T-helper 2 cell treated with Interferon-gamma antibody and Interleukin-4, amounts not matched to agents 5 μg/mL and 100 μg/mL, for 36 hours (primary cell): ENCODE measurements at places on chromosomes 11 and 22.

- no peaks in the 10 kb centered on the region for H3K4me1 ChIP-seq
- H3K27ac ChIP-seq, result no peak overlapping the region
- peaks cover 4% of the 10 kb centered on the region for H3K36me3 ChIP-seq
- DNase-seq, result no peak
- H3K4me3 ChIP-seq, result no peak overlapping the region
- no peaks in the 10 kb centered on the region for H3K27me3 ChIP-seq
Measured at GRCh38 chr22:19798003-19798665, 37.6 kb downstream of the TBX1 start.

- H3K4me1 ChIP-seq, result no peaks in the 10 kb centered on the region
- no peak overlapping the region for H3K27ac ChIP-seq
- H3K27me3 ChIP-seq, result no peaks in the 10 kb centered on the region
- no peaks in the 10 kb centered on the region for H3K36me3 ChIP-seq
- H3K4me3 ChIP-seq, result no peak overlapping the region
Measured at GRCh38 chr11:131888230-131888855, 517.9 kb downstream of the NTM start.

DNA sequence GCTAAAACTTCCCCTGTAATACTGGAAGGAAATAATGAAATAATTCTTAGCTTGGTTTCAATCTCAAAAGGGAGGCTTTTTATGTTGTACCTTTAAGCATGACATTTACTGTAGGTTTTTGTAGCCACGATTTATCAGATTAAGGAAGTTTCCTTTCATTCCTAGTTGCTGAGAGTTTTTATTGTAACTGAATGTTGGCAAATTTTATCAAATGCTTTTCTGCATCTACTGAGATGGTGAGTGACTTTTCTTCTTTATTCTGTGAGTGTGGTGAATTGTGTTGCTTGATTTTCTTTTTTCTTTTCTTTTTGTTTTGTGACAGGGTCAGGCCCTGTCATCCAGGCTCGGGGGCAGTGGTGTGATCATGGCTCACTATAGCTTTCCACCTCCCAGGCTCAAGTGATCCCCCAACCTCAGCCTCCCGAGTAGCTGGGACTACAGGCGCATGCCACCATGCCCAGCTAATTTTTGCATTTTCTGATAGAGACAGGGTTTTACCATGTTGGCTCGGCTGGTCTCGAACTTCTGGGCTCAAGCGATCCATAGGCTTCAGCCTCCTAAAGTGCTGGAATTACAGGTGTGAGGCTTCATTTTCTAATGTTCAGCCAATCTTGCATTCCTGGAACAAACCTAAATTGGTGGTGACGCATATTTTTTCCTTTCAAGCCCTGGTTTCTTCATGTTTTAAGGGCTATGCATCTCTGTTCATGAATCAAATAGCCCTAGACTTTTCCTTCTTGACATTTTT, 26.2 kb downstream of the SUSD2 start:
- H3K27me3 ChIP-seq, result peaks cover 2% of the 10 kb centered on the region
- peak overlapping the region; percentile 70 for H3K27ac ChIP-seq
- peak overlapping the region; percentile 60 for H3K4me3 ChIP-seq
- peaks cover 5% of the 10 kb centered on the region for H3K36me3 ChIP-seq

- H3K36me3 ChIP-seq, result no peaks in the 10 kb centered on the region
- peaks cover 6% of the 10 kb centered on the region for H3K4me1 ChIP-seq
- no peak for DNase-seq
- H3K4me3 ChIP-seq, result no peak overlapping the region
Measured at GRCh38 chr11:112459001-112459400, 198.3 kb upstream of the PLET1 start.

GRCh38 chr22:23715806-23716375, 25.1 kb downstream of the RGL4 start:
- no peak for DNase-seq
- H3K27me3 ChIP-seq, result no peaks in the 10 kb centered on the region
- H3K4me1 ChIP-seq, result peaks cover 15% of the 10 kb centered on the region
- peak overlapping the region; percentile 60 for H3K27ac ChIP-seq
- H3K36me3 ChIP-seq, result peaks cover 28% of the 10 kb centered on the region
- peak overlapping the region; percentile 75 for H3K4me3 ChIP-seq

DNA sequence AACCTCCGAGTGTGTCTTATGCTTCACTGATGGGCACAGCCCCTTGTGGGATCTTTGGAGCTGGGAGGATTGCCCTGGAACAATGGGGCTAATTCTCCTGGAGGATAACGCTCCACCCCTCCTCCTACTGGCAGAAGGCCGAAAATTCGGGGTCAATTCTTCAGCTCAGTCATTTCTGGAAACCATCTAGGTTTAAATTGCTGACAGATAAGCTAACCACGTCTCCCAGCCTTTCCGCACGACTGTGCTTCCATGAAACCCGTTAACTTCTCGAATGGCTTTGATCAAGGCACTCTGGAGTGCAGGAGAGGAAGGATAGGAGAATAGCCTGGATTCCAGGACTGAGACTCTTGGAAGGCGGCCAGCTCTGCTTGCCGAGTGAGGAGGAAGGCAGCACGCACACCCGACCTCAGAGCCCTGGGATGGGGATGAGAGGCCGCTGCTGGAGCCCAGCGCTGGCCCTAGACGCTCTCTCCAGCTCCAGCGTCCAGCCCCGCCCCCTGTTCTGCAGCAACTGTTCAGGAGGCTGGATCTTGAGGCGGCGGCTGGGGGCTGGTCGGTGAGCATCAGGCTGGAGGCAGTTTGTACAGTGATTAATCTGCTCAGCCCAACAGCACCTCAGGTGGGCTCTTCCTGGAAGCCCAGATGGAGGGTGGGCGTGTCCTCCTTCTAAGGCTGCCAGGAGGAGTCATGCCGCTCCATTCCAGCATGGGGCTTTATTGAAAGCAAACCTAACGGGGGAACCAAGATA, 176.7 kb upstream of the NCAM1 start:
- H3K4me3 ChIP-seq, result no peak overlapping the region
- H3K27me3 ChIP-seq, result no peaks in the 10 kb centered on the region
- H3K4me1 ChIP-seq, result no peaks in the 10 kb centered on the region
- DNase-seq, result no peak
- H3K27ac ChIP-seq, result no peak overlapping the region

DNA sequence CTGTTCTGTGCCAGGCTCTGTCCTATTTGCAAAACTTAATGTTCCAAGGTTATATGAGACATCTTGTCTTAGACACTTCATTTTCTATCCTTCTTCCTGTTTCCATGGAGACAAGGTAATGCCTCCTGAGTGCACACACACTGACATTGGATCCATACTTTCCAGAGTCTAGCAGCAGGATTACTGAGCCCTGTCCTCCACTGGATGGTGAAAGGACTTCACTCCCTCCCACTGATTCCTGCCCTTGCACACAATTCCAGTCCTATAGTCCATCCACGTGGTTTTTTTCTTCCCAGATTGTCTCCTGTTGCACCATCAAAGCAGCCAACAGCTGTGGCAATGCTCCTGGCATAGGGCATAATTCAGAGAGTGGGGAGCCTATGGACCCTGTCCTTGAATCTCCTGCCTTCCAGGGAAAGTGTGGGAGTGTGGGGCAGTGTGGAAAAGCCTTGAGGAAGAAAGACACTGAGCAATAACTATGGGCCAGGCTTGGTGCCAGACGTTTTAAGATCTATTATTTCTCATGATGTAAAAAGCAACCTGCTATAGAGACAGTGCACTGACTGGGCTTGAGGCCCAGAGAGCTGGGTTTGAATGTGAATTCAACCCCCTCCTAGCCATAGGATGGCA, 31.3 kb downstream of the SERPINH1 start:
- H3K4me1 ChIP-seq, result peaks cover 4% of the 10 kb centered on the region
- no peak for DNase-seq
- H3K4me3 ChIP-seq, result no peak overlapping the region
- H3K36me3 ChIP-seq, result no peaks in the 10 kb centered on the region

GRCh38 chr11:67649634-67650510, 658 bp downstream of the ACY3 start:
- no peak for DNase-seq
- peaks cover 24% of the 10 kb centered on the region for H3K4me1 ChIP-seq
- peaks cover 2% of the 10 kb centered on the region for H3K27me3 ChIP-seq
- peak overlapping the region; percentile 87 for H3K27ac ChIP-seq

GRCh38 chr11:19800162-19800561, 87.5 kb downstream of the NAV2 start:
- no peak for DNase-seq
- no peak overlapping the region for H3K27ac ChIP-seq
- peaks cover 3% of the 10 kb centered on the region for H3K27me3 ChIP-seq
- no peaks in the 10 kb centered on the region for H3K4me1 ChIP-seq

- H3K36me3 ChIP-seq, result no peaks in the 10 kb centered on the region
- H3K4me1 ChIP-seq, result no peaks in the 10 kb centered on the region
- no peak overlapping the region for H3K27ac ChIP-seq
- no peaks in the 10 kb centered on the region for H3K27me3 ChIP-seq
- DNase-seq, result no peak
Measured at GRCh38 chr11:96538622-96539021, 148.8 kb downstream of the JRKL start.

GRCh38 chr11:125371431-125371935, 124.6 kb downstream of the FEZ1 start:
- peaks cover 25% of the 10 kb centered on the region for H3K27me3 ChIP-seq
- H3K4me1 ChIP-seq, result no peaks in the 10 kb centered on the region

GRCh38 chr11:110119317-110119716, 26.1 kb downstream of the ZC3H12C start:
- H3K36me3 ChIP-seq, result no peaks in the 10 kb centered on the region
- no peak overlapping the region for H3K27ac ChIP-seq

DNA sequence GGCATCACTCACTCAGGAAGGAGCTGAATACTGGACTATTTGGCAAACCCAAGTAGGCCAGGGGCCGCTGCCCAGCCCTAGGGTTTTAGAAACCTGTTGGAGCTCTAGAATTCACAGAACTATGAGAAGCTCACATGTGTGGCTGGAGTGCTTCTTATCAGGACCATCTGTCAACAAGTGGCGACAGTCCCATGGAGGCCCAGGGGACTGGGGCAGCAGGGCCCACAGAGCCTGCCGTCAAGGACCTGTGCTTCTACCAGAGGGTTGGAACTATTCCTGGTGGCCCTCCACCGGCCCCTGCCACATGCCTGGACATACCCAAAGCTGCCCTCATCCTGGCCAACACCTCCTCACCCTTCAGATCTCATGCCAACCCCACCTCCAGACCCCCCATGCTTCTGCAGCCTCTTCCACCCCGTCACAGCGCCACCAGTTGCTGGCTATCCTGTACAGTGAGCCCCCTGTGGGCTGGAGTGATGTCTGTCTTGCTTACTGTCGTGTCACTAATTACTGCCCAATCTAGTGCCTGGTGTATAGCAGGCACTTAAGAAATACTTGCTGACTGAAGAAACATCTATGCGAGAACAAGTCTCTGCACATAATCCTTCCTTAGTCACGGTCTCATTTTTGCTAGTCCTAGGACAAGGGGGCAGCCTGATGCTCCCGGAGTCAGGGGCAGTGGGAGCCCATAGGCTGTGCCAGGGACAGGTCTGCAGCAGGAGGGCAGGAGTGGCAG, 27.2 kb upstream of the RASL10A start:
- no peak overlapping the region for H3K27ac ChIP-seq
- DNase-seq, result no peak
- H3K4me3 ChIP-seq, result no peak overlapping the region
- H3K27me3 ChIP-seq, result no peaks in the 10 kb centered on the region
- H3K4me1 ChIP-seq, result no peaks in the 10 kb centered on the region

DNA sequence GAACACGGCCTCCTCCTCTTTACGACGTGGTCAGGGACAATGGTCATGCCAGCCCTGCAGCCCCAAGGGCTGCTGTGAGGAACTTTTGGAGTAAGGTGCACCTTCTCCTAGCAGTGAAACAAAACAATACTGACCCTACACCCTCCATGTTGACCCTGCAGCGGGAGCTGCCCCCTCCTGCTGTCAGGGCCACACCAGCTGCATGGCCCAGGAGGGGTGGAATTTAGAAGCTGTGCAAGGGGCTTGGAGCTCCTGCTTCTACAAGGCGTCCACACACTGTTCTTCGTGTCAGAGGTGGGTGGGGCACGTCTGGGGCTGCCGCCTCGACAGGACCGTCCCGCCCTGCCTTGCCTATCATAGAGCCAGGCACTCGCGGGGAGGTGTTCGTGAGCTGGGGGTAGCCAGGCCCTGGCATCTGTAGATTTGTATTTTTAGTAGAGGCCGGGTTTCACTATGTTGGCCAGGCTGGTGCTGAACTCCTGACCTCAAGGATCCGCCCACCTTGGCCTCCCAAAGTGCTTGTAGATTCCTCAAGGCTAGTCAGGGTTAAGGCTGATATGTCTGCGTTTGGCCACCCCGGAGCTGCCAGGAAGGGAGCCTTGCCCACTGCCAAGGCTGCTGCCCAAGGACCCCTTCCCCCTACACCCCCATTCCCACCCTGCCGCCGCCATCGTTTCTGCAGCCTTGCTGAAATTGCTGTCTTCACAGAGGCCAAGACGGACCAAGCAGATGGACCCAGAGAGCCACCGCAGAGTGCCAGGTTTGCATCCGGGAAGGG, 15.9 kb downstream of the INCENP start:
- H3K27ac ChIP-seq, result no peak overlapping the region
- H3K4me1 ChIP-seq, result peaks cover 2% of the 10 kb centered on the region
- DNase-seq, result no peak
- H3K36me3 ChIP-seq, result peaks cover 38% of the 10 kb centered on the region
- H3K4me3 ChIP-seq, result no peak overlapping the region

GRCh38 chr11:1573077-1573902, 1.2 kb upstream of the DUSP8 start:
- H3K4me1 ChIP-seq, result no peaks in the 10 kb centered on the region
- no peak for DNase-seq
- H3K4me3 ChIP-seq, result peak overlapping the region; percentile 32
- peaks cover 32% of the 10 kb centered on the region for H3K27me3 ChIP-seq
- no peaks in the 10 kb centered on the region for H3K36me3 ChIP-seq

DNA sequence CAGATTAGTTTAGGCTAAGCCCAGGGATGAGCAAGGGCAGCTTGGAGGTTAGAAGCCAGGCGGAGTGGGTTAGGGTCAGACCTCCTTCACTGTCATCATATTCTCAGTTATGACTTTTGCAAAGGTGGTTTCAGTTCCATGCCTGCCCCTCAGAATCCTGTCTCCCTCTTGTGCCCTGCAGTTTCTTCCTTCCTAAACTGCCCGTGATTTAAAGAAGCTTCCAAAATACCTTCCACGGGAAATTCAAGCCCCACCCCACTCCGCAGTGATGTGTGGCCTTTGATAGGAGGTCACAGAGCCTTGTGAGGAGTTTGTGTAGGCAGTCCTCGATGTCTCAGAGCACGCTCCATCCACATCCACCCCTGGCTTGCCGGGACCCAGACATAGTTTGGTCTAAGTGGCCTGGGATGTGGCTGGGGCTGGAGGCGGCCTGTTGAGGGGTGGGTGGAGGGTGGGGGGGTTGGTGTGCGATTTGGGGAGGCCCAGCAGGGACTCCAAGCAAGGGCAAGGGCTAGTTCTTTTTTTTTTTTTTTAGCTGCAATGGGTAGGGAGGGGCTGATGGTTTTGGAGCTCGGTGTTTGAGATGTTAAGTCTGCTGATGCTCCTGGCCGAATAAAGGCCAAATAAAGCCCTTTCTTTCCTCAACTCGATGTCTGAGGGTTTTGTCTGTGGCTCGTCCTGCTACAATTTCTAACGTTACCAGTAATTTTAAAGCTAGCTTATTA, 1.6 kb upstream of the IFITM1 start:
- H3K27me3 ChIP-seq, result no peaks in the 10 kb centered on the region
- peak; percentile 53 for DNase-seq
- H3K4me3 ChIP-seq, result peak overlapping the region; percentile 96
- H3K27ac ChIP-seq, result peak overlapping the region; percentile 90
- H3K4me1 ChIP-seq, result peaks cover 35% of the 10 kb centered on the region
